Activated CD8-positive, alpha-beta T cell treated with anti-CD3 and anti-CD28 coated beads for 36 hours (primary cell): ENCODE measurements at places on chromosomes 7 and 10.
A peak's percentile ranks its signal among the peaks of the same experiment; 100 is the strongest.

GRCh38 chr7:105218215-105218614, 170.5 kb downstream of the SRPK2 start:
- DNase-seq: no peak

- DNase-seq: no peak
Measured at GRCh38 chr10:36766415-36766810, 359.0 kb upstream of the ANKRD30A start.

- DNase-seq: no peak
Measured at GRCh38 chr7:55271069-55271626, 94.0 kb upstream of the LANCL2 start.

DNA sequence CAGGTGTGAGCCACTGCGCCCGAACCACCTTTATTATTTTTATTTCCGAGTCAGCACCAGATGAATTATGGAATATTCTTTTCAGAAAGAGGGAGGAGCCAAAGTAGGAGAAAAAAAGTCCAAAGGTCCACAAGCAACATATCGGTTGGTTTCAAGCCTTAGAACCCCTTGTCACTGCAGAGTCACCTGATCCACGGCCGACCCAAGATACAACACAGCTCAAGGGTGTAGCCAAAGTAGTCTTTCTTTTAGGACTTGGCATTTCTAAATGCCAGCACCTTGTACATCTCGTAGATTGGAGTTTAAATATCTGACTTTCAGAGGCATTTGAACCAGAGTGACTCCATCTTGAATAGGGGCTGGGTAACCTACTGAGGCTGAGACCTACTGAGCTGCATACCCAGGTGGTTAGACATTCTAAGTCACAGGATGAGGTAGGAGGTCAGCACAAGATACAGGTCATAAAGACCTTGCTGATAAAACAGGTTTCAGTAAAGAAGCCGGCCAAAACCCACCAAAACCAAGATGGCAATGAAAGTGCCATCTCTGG, 113.9 kb upstream of the ANLN start:
- no peak for DNase-seq

GRCh38 chr10:33102071-33102470, 144.0 kb upstream of the ITGB1 start:
- no peak for DNase-seq

GRCh38 chr7:22255342-22255741, 101.6 kb downstream of the RAPGEF5 start:
- DNase-seq: peak; percentile 40

DNA sequence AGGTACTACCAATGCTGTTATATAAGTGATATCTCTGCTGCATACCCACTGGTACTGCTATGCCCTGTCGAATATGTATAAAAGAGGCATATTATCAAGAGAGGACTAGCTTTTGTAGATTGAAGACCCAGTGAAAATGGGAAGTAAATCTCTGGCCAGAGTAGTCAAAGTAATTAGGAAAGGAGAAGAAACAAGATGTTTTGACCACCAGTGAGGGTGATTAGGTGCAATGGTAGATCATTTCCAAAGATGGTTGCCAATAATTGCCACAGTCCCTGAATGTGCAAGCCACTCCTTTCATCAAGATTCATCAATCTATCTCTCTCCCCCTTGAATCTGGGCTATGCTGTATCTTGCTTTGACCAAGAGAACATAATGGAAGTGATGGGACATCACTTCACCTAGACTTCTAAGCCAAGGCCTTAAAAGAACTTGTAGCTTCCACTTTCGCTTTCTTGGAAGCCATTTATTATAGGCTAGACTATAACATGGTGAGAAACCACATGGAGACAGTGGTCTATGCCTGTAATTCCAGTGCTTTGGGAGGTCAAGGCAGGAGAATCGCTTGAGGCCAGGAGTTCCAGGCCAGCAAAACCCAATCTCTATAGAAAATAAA, 52.6 kb upstream of the ST8SIA6 start:
- DNase-seq: no peak

DNA sequence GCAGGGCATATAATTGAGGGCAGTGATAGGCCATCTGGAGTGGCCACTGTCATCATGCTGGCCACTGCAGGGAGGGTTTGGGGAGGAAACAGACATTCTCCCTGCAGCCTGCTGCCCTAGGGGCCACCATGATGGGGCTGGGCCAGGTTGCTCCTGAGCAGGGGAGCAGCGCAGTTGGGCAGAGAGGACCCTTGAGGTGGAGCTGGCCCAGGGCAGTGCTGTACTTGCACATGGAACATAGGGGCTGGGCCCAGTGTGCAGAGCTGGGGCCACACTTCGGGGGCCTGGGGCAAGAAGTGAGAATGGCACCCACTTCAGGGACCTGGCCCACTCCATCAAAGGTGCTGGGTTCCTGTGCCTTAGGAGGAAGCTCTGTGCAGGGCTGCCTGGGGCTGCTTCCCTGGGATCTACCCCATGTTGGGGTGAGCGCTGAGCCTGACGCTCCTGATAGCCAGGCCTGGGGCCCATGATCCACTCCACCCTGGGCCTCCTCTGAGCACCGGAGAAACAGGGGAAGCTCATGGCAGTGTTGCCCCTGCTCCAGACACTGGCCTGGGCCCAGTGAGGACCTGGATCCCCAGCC, 21.3 kb upstream of the NUB1 start:
- no peak for DNase-seq

GRCh38 chr7:105402221-105403095, 13.7 kb upstream of the SRPK2 start:
- DNase-seq: peak; percentile 7
